ENCODE measurements at places on chromosomes 6 and 20.

GRCh38 chr6:154354265-154354777 is 2.3 kb downstream of the IPCEF1 start:
- DNase-seq: no peak

GRCh38 chr20:50618537-50618936 is 72.8 kb downstream of the RIPOR3 start:
- no peak for DNase-seq

GRCh38 chr6:167588920-167589614 is 237.6 kb upstream of the AFDN start:
- no peak for DNase-seq

- no peak for DNase-seq
Observed at GRCh38 chr20:48339190-48339985, 488.4 kb downstream of the PREX1 start.

DNA sequence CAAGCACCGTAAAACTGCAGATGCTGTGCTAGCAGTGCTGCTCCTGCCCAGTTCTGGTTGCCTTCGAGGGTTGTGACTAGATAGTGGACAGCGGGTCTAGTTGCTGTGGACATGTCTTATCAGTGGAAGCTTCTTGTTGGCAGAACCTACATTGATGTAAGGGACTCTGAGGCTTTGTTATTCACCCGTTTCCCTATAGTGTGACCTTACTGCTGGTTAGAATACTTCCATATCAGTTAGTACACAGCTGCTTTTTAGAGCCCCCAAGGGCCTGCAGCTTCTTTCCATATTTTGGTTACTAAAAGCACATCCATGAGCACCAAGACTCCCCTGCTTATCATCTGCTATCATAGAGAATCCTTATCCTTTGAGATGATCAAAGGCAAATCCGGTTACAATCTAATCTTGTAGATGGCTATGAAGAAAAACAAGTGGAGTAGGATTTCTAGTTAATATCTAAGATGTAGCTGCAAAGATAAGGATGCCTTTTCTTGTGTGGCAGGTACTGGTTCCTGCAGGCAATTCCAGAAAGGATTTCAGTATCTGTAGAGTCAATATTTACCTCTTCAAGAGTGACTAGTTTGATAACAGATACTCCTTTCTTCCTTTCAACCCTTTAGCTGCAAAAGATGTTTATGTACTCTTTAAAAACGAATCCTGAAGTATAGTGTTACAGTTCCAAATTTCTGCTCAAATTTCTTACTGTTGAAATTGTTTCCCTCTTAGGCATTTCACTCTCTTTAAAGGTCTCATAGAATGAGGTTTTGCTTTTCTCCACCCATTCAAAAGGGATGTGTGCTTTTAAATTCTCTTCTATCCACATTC is 163.6 kb downstream of the JARID2 start:
- no peak for DNase-seq

DNA sequence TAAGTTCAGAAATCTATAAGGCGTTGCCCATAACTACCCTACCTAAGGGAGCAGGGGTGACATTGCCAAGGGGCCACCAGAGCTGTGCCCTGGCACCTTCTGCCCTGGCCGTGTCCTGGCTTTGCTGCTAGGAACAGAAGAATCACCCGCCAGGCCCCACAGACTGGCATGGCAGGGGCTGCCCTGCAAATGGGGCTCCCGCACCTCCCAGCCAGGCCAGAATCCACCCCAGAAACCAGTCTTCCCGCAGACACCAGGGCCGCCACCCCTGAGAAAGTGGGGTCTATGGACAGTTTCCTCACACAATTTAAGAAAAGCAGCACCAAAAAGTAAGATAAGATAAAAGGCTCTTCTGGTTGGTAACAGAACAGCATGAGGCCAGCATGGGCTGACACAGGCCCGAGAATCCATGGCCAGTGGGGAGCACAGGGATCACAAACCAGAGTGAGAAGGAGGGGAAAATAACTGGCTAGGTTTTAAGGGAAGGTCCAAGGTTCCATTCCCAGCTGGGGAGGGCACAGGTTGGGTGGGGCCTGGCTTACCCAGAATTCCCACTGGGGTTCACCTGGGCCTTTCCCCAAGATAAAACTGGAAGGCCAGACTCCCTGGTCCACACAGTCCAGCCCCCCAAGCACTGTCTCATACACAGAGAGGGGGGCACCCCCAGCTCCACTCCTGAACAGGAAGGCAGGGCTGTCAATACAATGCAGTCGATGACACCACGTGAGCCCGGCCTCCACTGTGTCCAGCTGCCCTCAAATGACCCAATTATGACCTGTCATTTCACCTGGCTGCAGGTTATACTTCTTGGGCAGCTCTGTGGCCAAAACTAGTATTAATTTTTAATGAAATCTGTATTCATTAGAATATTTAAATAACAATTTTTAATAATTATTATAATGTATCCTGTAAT is 59.4 kb downstream of the PYGB start:
- no peak for DNase-seq

- peak; percentile 11 for DNase-seq
Observed at GRCh38 chr20:1185316-1185741, 548 bp upstream of the TMEM74B start.

DNA sequence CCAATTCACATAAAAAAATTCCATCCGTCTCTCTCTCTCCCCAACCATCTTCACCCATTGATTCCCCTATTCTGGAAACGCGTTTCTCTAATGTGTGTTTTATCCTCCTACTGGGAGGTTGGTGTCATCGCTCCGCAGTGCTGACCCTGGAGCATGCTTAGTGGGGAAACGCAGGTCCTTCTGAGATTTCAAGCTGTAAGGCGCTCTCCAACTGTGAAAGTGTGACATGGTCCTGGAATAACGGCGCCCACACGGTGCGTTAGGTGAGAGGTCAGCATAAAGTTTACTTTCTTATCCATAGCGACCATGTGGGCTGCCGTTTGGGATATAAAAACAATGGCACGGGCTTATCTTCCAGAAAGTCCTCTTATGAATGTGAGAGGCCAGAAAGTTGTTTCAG is 123.9 kb downstream of the WDR27 start:
- no peak for DNase-seq

DNA sequence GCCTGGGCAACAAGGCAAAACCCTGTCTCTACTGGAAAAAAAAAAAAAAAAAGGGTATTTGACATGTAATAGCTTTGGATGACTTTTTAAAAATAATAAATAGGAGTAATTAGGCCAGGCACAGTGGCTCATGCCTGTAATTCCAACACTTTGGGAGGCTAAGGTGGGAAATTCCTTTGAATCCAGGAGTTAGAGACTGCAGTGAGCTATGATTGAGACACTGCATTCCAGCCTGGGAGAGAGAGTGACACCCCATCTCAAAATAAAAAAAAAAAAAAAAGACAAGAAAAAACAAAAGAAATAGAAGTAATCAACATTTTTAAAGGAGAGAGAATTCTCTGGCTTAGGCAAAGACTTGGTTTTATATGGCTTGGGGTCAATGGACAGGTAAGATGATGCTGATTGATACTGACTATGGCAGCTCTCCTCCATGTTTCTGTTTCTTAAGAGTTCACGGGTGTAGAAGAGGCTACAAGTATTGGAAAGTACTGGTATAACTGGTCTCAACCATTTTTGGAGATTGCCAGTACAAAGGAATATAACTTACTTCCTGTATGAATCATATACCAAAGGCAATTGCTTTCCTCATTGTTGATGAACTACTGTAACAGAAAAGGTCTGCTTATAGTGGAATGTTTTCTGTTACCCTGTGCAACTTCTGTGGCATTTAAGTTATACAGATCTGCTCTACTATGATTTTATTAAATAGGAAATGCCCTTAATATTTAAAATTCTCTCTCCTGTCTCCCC is 10.1 kb downstream of the MAP3K5 start:
- no peak for DNase-seq

- peak; percentile 54 for DNase-seq
Observed at GRCh38 chr20:43537921-43538877, 20.6 kb upstream of the SGK2 start.

DNA sequence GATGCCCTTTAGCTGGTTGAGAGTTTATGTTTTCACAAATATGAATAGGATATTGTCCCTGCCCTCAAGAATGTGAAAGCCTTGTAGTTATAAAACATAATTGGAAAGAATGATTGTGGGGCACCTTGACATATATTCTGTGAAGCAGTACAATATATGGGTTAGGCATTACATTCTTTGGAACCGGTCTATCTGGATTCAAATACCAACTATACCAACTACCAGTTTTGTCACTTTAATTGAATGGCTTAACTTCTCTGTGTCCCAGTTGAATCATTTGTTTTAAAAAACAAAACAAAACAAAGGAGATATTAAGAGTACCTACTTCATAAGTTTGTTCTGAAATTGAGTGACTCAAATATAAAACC is 146.5 kb downstream of the TBC1D32 start:
- DNase-seq: no peak

DNA sequence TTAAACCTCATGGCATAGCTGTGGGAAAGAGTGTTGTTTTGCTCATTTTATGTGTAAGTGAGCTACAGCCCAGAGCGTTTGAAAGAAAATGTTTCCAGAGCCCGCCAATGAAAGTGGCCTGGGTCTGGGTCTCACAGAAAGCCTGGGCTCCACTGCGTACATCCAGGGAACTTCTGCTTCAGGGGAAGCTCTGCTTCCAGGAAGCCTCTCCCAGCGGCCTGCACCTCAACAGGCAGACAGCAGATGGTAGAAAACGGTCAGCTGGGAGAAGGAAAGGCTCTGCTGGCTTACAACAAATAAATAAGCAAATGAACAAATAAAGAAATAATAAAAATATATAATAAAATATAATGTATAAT is 270.5 kb upstream of the SUPT3H start:
- DNase-seq: no peak

- DNase-seq: peak; percentile 91
Observed at GRCh38 chr20:18793625-18794427, 19.8 kb upstream of the SCP2D1 start.

GRCh38 chr6:134073161-134073560 is 20.7 kb upstream of the SLC2A12 start:
- DNase-seq: no peak

DNA sequence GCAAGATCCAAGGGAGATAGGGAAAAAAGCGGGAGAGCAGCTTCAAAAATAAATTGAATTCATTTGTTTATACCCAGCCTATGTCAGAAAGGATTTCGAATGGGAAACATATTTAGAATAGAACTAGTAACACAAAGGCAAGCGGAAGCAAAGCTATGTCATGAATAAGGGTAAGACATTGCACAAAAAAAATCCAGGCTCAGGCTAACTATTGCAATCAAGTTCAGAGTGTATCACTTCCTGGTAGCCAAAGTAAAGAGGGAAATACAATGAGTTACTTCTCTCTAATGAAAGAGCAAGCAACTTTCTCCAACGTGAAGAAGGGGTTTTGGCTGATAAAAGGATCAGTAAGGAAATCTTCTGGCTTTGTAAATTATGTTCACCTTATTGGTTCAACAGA is 212.8 kb downstream of the ZMYND8 start:
- no peak for DNase-seq

GRCh38 chr6:13526727-13527670 is 39.6 kb upstream of the GFOD1 start:
- DNase-seq: peak; percentile 13

DNA sequence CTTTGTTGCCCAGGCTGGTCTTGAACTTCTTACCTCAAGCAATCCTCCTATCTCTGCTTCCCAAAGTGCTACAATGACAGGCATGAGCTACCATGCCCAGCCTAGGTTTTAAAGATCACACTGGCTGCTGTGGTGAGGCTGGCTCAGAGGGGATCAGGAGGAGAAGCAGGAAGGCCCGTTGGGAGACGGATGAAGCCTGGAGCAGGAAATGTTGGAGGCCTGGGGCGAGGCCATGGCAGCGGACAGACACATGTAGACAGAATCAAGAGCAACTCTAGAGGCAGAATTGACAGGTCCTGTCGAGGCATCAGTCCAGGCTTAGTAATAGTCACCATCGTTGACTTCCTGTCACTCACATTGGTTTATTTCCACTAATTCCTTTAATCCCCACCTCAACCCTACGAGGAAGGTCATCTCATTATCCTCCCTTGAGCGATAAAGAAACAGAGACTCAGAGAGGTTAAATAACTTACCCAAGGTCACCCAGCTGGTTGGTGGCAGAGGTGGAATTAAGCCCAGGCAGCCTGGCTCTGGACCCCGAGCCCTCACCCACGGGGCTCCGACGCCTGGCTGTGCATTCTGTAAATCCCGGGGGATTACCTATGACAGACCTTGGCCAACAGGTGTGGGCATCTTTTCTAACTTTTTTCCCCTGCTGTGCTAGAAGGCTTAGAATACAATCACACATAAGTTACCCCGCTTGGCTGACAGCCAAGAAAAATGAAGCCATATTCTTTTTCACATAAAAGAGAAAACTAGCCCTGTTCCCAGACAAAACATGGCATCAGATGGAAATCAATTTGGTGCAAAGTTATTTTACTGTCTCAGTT is 113.4 kb downstream of the EYA2 start:
- DNase-seq: no peak

DNA sequence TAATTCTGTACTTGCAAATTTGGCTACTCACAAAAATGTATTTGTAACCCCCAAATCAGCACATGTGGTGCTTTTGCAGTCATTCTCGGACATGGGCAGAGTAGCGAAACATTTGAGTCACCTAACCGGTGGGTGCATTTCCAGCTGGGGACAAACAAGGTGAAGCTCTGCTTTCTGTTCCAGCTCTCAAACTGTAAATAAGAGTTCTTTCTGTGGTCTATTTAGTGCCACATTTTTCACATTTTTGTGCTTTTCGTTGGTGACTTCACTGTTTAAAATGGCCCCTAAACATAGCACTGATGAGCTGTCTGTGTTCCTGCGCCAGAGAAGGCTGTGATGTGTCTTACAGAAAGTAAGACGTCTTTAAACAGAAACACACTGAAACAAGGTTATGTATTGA is 244.5 kb downstream of the CDC5L start:
- DNase-seq: no peak

GRCh38 chr6:164825386-164825785 is 484.0 kb downstream of the C6orf118 start:
- no peak for DNase-seq

- peak; percentile 46 for DNase-seq
Observed at GRCh38 chr6:15299430-15300131, 53.7 kb downstream of the JARID2 start.

GRCh38 chr6:875012-875411 is 182.1 kb upstream of the EXOC2 start:
- no peak for DNase-seq

DNA sequence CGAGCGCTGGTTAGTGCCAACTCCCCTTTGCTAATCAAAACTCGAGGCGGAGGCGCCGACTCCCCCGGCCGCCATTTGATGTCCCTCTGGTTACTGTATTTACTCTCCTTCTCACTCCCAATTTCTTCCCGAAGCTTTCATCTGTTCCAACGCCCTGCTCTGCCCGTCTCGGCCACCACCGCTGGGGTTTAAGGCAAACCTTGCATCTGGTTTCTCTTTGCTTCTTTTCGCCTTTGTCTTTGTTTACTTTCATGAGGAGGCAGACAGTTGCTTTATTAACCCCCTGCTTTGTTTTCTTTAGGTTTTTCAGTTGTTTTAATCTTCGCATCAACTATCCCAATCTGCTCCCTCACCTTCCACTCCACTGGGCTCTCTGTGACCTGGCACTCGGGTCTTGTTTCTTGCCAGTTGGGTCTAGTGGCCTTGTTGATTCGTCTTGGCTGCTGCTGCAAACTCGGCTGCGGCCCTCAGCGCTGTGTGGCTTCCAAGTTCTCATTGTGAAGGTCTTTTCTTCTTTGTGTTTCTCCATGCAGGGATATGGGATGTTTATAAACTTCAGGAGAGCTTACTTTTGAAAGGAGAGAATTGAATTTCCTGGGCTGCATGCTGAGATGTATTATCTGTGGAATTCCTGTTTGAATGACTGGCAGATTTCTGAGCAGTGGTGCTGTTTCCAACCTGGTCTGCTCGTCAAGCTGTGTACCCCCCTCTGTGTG is 155.1 kb downstream of the CDC5L start:
- DNase-seq: no peak

All from activated CD4-positive, alpha-beta memory T cell treated with anti-CD3 and anti-CD28 coated beads for 36 hours (primary cell).